Eye (tissue), 1 donor: ENCODE measurements at places on chromosomes 4 and X.

DNA sequence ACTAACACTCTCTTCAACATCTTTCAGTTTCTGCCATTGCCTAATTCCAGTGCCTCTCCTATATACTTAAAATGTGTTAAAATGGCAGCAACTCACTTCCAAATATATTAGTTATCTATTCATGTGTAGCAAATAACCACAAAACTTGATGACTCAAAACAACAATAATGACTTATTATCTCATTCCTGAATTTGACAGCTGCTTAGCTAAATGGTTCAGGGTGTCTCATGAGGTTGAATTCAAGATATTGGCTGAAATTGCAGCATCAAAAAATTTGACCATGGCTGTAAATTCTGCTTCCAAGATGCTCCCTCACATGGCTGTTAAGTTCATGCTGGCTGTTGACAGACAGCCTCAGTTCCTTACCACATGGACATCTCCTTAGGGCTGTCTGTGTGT, 25.3 kb downstream of the PITX2 start:
- DNase-seq: no peak

- DNase-seq: no peak
Measured at GRCh38 chr4:83370640-83370906, 35.9 kb upstream of the HPSE start.

DNA sequence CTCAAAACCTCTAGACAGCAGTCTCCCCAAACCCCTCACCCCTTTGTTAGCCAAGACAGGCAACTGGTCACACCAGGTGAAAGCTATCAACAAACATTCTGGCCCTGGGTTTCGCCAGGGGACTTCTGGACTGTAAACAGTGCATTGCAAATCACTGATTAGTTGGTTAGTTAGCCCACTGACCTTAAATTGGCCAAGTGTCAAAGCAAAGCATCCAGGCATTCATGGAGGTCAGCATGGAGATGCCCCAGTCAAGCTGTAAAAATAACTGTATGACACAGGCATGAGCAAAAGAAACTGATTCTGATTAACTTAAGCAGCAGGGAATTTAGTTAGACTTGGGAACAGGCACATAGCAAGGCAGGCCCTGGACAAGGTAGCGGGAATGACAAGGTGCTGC, 156.0 kb upstream of the TTC29 start:
- DNase-seq: no peak

- no peak for DNase-seq
Measured at GRCh38 chr4:14309431-14309830, 681.9 kb upstream of the BOD1L1 start.

GRCh38 chr4:109275066-109275745, 27.3 kb downstream of the COL25A1 start:
- peak; percentile 72 for DNase-seq

GRCh38 chr4:151473521-151474097, 64.6 kb downstream of the FHIP1A start:
- DNase-seq: no peak

- no peak for DNase-seq
Measured at GRCh38 chrX:43707812-43708548, 51.9 kb downstream of the MAOA start.

- no peak for DNase-seq
Measured at GRCh38 chr4:169229571-169230028, 41.2 kb downstream of the SH3RF1 start.

- DNase-seq: peak; percentile 78
Measured at GRCh38 chr4:40629401-40630334, at the start of gene RBM47. Gene RBM47 (minus strand): TSS chr4:40629864. CDS start chr4:40438893, 190,971 bp downstream.

DNA sequence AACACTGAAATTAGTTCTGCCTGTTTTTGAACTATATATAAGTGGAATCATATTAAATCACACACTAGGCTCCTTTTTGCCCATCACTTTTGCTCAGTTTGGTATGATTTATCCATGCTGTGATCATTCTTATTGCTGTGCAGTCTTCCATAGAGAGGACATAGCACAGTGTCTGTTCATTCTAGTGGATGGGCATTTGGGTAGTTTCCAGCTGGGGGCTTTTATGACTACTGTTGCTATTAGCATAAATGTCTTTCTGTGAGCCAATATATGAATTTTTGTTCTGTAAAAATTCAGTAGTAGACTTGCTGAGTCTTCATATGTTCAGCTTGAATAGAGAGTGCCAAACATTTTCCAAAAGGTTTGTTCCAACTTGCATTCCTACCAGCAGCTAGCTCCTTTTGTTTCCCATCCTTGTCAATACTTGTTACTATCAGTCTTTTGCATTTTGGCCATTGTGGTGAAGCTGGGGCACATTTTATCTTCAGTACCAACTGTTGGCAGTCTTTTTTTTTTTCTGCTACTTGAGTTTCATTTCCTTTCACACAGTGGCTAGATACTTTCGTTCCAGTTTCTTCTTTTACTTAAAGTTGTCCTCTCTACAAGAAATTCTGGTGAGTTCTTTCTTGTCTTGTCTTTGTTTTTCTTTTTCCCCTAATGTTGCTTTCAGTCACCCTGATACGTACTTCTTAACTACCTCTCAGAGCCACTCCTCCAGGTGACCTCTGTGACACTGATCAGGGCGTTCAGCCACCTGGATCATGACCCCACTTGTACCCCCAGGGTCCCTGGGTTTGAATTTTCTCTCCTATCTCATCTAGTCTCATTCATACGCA, 87.0 kb downstream of the ANXA3 start:
- DNase-seq: peak; percentile 44

DNA sequence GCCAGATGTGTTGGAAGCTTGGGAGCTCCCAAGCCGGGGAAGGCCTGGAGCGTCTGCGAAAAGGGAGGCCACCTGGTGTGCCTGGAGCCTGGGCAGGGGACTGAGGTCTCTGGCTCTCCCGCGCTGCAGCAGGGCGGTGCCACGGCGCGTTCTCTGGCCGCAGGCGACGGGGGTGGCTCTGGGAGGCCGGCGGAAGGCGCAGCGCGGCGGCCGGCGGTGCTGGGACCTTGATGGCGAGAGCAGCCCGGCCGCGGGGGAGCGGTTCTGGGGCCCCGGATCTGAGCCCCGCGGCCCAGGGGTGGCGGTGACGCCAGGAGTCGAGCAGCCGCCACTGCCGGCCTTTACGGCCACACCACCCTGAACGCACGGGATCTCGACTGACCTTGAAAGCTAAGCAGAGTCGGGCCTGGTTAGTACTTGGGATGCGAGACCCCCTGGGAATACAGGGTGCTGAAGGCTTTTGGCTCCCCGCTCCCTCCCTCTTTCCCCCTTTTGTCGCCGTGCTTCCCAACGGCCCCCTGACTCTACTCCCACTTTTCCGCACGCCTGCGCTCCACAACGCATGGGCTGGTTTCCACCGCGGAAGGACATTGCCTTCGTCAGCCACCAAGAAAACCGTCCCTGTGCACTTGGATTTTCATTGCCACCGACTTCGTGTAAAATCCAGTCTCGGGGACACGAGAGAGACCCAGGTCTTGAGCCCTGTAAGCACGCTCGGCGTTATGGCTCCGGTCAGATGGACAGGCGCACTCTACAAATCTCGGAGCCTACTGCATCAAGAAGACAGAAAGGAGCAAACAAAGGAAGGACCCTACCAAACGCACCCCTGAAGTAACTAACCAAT, 9.5 kb downstream of the FRG2 start:
- DNase-seq: peak; percentile 47

DNA sequence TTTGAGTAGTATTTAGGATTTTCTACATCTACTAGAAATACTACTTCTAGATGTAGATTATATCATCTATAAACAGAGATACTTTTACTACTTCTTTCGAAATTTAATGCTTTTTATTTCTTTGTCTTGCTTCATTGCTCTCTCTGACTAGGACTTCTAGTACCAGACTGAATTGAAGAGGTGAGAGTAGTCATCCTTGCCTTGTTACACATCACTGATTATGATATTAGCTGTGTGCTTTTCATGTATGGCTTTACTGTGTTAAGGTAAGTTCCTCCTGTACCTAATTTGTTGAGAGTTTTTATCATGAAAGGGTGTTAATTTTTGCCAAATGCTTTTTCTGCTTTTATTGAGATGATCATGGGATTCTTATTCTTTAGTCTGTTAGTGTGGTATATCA, 19.6 kb upstream of the IL2 start:
- DNase-seq: no peak

- no peak for DNase-seq
Measured at GRCh38 chr4:8532245-8532781, 47.9 kb upstream of the GPR78 start.

GRCh38 chr4:179552131-179552530, 2109.9 kb upstream of the AGA start:
- no peak for DNase-seq

DNA sequence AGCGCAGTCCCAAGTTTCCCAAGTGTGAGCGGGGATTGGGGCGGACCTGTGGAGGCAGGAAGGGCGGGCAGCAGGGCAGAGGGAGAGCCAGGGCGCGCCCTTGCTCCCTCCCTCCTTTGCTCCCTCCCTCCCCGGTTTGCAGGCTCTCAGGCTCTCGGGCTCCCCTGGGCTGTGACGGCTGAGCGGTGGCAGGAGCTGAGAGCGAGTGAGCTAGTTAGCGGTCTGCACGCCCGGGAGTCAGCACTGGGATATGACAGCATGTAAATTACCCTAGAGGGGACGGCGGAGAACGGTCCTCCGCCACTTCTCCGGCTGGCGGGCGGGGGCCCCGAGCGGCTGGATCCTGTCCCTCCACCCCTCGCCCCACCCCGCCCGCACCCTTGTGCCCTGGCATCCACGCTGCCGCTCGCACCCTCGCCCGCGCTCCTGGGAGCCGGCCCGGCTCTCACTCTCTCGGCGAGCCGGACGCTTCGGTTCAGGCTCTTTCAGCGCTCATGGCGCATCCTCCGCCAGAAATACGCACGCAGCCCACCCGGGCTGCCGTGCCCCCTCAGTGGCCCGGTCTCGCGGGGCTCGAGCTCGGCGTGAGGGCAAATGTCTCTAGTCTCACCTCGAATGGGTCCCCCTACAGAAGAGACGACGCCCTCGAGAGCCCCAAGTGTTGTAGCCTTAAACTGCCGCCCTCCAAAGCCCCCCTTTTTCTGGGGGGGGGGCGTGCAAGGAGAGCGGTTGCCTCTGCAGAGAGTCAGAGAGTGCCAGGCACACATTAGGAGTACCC, at the start of gene TSC22D3:
Gene TSC22D3, minus strand, starts transcription at position 54 of the 778 bp plus-strand sequence. CDS start 368 bp downstream, outside the sequence.
- DNase-seq: peak; percentile 78

- DNase-seq: no peak
Measured at GRCh38 chrX:150546711-150547153, 21.7 kb upstream of the MTM1 start.
